ENCODE measurements at places on chromosomes 12 and 14.
A peak's percentile ranks its signal among the peaks of the same experiment; 100 is the strongest.

DNA sequence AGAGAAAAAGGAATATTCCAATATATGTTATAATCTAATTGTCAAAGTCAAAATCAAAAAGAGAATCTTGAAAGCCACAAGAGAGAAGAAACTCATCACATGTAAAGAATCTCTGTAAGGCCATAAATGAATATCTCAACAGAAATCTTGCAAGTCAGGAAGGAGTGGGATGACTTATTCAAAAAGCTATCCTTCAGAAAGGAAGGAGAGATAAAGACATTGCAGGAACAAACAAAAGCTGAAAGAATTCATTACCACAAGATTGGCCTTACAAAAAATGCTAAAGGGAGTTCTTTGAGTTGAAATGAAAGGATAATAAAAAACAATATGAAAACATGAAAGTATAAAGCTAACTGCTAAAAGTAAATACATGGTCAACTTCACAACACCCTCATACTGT, 286.8 kb downstream of the LRIG3 start:
- no peak for DNase-seq

GRCh38 chr12:89844539-89844938, 135.9 kb upstream of the ATP2B1 start:
- DNase-seq: no peak

GRCh38 chr12:96117460-96117859, 76.7 kb upstream of the ELK3 start:
- no peak for DNase-seq

DNA sequence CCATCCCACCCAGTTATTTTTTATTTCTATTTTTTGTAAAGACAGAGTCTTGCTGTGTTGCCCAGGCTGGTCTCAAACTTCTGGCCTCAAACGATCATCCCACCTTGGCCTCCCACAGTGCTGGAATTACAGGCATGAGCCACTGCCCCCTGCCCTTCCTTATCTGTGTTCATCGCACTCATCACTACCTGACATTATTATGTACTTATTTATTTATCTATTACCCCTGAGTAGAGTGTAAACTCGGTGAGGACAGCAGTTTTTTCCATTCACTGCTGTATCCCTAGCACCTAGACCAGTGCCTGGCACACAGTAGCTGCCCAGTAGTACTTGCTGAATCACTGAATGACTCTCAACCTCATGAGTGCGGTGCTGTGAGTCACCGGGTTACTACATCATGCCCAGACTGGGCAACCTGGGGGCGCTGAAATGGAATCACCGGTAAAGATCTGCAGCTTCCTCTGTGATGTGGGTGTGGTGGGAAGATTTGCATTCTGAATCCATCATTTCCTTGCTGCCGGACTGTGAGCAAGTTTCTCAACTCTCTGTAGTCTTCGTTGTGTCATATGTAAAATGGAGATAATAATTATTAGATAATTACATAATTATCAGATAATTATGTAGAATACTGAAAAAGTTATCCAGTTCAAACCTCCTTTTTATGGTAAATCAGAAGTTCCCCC, 81.9 kb upstream of the USP44 start:
- no peak for DNase-seq

- DNase-seq: no peak
These were observed 187.8 kb upstream of the AMIGO2 start for GRCh38 chr12:47267571-47267970.

- no peak for DNase-seq
These were observed 14.7 kb downstream of the GPR68 start for GRCh38 chr14:91229743-91230200.

DNA sequence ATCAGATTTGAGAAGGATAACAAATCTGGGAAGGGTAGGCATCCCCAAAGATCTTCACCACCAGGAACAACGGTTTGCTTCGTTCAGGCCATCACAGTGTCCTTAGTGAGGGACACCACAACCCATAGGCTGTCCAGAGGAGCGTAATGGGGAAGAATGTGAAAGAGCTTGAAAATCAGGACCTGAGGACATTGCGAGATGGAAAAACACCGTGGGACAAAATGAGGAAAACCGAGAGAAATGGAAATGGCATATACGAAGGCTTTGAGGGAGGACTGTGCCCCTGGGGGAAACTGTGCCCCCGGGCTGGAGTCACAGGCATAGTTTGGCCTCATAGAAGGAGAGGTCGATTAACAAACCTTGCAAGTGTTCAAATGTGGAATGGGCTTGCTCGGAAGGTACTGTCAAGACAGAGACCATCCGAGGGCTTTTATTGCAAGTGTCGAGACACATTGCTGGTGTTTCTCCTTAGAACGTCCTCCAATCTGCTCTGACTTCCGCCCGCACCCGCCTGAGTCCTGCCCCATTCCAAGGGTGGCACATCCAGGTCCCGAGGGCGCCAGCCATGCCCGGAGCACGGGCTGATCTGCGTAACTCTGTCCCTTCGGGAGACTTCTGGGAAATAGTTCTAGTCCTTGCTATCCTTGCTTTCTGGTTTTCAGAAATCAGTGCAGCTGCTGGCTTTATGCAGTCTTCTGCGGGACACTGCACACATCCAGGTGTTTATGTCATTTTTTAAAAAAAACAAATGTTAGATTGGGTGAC, 885 bp upstream of the PALS1 start:
- DNase-seq: peak; percentile 45

DNA sequence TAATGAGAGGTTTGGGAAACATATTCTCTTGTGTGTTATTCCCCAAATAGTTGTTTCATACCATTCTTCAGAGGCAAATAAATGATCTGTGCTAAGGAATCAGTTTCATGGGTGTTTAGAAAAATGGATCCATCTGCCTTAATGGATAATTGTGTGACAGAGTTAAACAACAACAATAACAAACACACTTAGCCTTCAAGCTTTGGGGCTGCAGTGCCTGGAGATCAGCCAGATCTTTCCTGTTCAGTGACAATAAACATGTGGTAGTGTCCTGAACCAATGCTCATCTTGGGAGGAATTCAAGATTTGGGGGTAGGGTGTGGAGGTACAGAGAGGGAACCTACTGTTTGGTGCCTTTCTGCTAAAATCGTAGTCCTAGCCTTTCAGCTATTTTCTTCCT, 93.7 kb upstream of the PRICKLE1 start:
- no peak for DNase-seq

DNA sequence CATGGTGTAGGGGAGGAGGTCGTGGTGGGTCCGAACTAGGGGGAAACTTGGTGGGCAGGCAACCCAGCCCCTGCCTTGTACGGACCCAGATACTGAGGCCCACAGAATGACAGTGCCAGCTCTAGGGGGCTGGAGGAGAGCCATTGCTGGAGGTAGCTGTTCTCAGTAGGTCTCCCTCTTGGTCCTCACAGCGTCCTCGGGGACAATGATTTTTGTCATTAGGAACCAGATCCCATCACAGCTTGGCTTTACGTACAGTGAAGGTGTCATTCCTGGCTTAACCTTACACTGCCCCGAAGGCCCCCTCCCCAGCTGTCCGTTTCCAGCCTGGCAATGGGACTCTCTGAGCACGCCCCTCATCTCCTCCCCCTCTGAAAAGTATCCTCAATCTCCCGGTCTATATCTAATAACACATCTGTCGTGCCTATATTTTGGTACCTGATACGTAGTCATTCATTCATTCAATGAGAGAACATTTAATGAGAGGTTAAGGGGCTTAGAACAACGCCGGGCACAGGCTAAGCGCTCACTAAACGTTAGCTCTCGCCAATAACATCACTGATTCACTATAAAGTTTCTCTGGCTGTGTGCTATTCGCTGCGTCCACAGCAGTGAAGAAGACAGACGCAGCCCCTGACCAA, 597 bp upstream of the DYNC1H1 start:
- no peak for DNase-seq

GRCh38 chr14:35365130-35366055, 39.2 kb downstream of the NFKBIA start:
- no peak for DNase-seq

GRCh38 chr12:24960222-24960855, 11.4 kb upstream of the BCAT1 start:
- peak; percentile 84 for DNase-seq

DNA sequence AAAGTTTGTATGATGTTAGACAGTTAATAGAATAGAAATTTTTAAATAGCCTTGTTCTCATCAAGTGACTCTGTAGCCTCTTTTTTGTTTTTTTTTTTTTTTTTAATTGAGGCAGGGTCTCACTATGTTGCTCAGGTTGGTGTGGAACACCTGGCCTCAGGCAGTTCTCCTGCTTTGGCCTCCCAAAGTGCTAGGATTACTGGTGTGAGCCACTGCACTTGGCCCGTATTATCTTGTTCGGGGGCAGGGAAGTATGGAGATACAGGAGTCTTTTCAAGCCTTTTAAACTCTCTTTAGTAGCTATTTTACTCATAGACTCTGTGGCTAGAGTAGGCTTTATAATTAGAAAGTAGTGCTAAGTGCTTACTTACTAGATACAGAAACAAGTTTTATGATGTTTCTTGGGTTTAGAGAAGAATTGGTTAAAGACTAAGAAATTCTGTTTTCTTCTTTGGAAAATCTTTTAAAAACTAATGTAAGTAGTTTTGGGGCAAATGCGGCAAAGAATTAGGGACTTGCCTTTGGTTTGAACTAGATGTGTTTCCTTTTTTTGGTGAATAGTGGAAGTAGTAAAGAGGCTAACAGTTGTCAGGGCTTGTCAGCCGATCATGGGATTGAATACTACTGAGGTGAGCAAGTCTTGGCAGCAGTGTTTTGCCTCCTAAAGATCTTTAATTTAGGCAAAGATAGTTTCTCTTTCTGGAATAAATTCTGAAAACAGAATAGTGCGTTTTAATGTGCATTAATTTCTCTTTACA, 31.3 kb downstream of the FBXO34 start:
- DNase-seq: peak; percentile 14

- DNase-seq: no peak
These were observed 28.4 kb upstream of the NOVA1 start for GRCh38 chr14:26626256-26626655.

DNA sequence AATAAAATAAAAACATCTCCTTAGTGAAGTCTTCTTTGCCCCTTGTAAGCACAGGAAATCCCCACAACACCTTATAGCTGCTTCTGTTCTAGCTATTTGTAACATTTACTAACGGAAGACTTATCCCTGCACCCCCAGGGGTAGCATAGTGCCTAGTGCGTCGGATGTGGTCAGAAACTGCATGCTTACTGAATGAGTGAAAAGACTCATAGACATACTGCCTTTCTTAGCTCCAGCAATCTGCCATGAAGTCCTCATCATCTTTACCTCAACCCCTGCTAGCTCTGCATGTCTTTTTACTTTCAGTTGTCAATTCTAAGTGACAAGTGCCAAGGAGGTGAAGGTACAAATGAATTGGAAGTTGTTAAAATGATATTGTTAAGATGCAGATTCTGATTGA, 12.9 kb downstream of the RIOX1 start:
- no peak for DNase-seq

- DNase-seq: no peak
These were observed 436.9 kb downstream of the RGS6 start for GRCh38 chr14:72369106-72369505.

DNA sequence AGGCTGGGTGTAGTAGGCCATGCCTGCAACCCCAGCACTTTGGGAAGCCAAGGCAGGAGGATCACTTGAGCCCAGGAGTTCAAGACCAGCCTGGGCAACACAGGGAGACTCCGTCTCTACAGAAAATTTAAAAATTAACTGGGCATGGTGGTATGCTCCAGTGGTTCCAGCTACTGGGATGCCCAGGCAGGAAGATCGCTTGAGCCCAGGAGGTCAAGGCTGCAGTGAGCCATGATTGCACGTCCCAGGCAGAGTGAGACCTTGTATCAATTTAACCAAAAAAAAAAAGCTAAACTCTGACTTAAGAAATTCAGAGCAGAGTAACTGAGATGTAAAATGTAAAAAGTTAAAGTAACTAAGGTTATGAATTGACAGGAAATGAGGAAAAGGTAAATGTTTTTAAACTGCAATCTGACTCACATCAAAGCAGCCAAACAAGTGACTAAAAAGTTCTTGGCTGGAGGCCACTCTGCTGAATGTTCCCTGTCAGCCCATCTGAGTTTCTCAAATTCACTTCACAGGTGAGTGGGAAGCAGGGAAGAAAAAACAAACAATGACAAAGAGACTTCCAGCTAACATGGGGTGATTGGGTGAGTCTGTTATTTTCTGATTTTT, 21.3 kb downstream of the PRKD1 start:
- no peak for DNase-seq

DNA sequence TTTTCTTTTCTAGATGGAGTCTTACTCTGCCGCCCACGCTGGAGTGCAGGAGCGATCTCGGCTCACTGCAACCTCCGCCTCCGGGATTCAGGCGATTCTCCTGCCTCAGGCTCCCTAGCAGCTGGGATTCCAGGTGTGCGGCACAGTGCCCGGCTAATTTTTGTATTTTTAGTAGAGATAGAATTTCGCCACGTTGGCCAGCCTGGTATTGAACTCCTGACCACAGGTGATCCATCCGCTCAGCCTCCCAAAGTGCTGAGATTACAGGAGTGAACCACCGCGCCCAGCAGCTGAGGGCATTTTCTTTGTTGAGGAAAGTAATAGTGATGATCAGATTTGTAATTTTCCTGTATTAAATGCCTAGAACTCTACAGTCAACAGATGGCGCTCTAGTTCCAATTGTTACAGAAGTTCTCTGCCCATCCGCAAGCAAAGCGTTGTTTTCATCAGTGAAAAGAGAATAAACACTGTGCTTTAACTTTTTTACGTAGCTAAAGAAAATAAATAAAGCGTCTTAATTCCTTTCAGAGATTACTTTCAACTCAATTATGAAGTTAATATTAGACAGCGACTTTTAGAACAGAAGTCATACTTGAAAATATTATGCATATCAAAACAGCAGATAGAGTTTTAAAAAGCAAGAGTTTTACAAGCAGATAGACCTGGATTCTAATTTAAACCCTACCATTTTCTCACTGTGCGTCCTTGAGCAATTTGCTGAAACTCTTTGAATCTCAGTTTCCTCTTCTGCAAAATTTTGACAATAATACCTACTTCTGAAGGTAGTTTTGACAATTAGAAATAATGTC, 335.1 kb downstream of the DUSP6 start:
- DNase-seq: peak; percentile 88

GRCh38 chr12:73815072-73815645, 722.5 kb upstream of the ATXN7L3B start:
- DNase-seq: peak; percentile 2

DNA sequence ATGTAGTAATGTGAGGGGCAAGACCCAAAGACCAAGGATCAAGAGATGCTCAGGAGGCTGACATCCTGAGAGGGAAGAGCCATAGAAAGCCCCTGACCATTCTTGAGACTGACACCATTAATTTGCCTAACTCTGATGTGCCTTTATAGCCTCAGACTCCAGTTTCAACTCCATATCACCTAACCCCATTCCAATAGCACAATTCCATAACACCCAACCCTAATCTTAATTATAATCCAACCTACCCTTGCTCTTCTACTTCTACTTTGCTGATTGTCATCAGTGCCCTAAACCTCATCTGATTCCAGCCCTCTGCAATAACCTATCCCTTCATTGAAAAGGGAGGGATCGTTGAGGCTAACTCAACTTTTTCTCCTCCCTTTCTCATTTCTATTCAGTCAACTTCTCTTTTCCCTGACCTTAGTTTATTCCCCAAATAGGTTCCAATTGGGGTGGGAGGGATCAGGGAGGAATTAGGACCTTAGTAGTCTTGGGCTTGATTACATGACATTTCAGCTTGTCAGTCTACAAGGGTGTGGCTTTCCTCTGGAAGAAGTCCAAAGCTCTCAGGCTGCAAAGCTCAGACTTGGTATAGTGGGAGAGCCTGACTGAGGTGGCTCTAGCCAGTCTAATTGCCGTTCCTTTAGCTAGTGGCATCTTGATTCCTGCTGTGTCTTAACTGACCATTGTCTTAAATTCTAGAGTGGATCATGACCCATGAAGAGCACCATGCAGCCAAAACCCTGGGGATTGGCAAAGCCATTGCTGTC, 3.1 kb downstream of the PFKM start:
- DNase-seq: no peak
